ENCODE measurements at places on chromosomes 13 and 19.
A peak's percentile ranks its signal among the peaks of the same experiment; 100 is the strongest.

DNA sequence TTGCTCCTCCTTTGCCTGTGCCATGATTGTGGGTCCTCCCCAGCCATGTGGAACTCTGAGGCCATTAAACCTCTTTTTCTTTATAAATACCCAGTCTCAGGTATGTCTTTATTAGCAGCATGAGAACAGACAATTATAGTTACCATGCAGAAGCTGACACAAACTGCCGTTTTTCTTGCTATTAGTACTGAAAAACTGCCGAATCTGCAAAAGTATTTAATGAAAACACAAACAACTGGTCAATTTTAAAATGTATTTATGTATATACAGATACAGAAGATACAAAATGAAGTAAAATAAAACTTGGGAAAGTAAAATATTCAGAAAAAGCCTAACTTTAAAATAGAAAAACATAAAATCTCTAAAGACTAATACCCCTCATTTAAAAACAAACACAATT lies 206.3 kb downstream of the DIAPH3 start:
- DNase-seq = no peak

GRCh38 chr19:6800991-6801484 lies 28.5 kb downstream of the VAV1 start:
- peak; percentile 69 for DNase-seq

GRCh38 chr19:41699968-41700323 lies 8.5 kb upstream of the CEACAM5 start:
- DNase-seq = no peak

GRCh38 chr13:43730642-43731041 lies 56.1 kb downstream of the ENOX1 start:
- DNase-seq = peak; percentile 70

DNA sequence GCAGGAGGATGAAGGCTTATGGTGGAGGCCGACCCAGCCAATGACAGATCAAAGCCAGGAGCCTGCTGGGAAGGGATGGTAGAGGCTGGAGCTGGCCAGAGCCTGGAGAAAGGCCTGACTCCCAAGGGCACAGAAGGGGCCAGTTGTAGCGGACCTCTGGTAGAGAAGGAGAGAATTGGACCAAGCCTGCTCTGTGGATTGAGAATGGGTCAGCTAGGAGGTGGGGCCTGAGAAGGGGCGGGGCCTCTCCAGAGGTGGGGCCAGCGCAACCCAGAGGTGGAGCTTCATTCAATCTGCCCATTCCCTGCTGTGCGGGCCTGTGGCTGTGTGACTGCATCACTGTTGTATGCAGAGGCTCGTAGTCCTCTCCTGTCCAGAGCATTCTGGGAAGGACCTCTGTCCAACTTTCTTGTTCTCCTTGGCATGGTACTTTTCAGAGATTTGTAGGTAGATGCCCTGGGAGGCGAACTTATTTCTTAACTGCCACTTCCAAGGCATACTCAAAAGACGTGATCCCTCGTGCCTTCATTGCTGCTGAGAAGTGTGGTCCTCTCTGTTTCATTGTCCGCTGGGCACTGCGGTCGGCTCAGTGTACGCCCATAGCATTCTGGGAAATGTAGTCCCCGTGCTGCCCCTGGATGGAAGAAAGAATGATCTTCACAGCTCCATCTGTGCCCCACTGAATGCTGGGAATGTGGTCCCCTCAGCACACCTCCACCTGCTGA lies 6.7 kb downstream of the GRIN2D start:
- DNase-seq = peak; percentile 81

- no peak for DNase-seq
Observed at GRCh38 chr19:4044990-4045465, 21.7 kb downstream of the ZBTB7A start.

DNA sequence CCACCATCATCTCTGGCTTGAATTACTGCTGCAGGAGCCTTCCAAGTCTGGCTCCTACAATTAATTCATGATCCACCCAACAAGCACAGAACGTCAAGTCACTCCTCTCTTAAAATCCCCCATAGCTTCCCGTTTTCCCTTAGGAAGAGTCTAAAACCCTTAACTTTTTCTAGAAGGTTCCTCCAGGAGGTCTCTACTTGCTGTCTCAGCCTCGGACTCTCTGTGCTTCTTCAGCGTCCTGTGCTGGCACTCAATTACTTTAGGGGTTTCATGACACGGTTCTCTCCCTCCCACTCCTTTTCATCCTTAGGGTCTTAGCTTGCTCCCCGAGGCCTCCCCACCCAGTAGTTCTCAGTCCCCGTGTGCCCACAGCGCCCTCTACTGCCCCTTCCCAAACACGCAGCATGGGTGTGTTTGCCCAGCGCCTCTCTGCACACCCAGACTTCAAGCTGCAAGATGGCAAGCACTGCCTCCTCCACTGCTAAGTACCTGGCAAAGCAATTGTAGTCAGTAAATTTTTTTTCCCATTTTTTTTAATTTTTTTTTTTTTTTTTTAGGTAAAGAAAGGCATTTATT lies 25.8 kb upstream of the MAP3K10 start:
- peak; percentile 30 for DNase-seq

GRCh38 chr13:110107568-110108347 lies 199.2 kb downstream of the COL4A1 start:
- no peak for DNase-seq

DNA sequence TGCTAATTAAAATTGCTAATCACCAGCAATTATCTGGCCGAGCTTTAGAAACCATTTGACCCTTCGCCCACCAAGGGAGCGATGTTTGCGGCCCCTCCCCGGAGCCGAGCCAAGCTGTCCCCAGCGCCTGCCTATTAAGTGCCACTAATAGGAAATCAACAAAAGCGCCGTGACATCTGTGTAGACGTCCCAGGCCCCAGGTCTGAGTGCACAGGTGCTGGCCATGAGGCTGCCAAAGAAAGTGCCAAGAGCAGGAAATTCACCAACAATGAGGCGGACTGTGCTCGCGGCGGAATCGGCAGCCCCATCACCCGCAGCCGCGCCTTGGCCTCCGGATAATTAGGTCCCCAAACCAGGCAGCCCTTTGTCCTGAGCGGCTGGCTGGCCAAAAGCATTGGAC lies 44.5 kb upstream of the SPACA7 start:
- DNase-seq = no peak

- no peak for DNase-seq
Observed at GRCh38 chr13:23850134-23850533, 39.1 kb downstream of the MIPEP start.

DNA sequence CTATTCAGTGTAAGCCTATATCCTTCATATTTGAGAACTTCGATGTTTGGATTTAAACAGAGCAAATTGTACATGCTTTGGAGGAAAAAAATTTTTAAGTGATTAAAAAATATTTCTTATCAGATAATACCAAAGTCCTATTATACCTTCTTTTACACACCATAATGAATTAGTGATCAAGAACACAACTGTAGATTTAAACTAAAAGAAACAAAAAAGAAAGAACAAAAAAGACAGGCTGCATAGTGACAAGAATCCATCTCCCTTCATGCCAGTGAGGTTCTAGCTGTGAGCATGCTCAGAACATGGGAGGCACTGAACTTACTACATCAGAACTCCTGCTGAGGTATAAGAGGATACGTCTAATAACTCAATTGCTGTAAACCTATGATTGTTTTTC lies at the start of gene RXFP2:
TSS of gene RXFP2 (plus strand) at position 301 of the 400 bp plus-strand sequence. CDS start at position 388, 87 bp downstream.
- DNase-seq = no peak

DNA sequence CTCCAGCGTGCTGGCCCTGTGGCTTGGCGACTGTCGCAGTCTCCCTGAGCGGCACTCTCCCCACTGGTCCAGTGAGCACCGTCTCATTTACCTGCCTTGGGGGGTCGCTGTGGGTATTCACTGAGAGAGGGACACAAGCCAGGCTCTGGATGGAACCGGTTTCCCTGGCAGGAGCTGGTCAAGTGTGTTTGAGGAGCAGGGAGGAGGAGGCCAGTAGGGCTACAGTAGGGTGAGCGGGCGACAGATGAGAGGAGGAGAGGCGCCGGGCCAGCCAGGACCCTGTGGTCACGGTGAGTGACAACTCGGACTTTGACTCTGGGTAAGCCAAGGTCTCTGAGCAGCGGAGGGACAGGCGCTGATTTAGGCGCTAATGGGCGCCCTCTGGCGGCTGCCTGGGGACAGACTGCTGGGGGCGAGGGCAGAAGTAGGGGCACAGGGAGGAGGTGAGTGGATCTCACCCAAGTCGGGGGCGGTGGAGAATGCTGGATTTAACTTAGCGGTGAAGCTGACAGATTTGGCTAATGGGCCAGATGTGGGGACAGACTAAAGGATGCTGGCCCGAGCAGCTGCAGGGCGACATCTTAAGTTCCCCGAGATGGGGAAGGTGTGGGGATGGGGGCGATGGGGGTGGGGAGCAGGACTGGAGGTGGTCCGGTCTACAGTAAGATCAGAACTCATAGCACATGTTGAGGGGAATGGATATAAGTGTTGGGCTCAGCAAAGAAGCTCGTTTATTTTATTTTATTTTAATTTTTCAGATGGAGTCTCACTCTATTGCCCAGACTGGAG lies 4.7 kb upstream of the PRMT1 start:
- peak; percentile 54 for DNase-seq

DNA sequence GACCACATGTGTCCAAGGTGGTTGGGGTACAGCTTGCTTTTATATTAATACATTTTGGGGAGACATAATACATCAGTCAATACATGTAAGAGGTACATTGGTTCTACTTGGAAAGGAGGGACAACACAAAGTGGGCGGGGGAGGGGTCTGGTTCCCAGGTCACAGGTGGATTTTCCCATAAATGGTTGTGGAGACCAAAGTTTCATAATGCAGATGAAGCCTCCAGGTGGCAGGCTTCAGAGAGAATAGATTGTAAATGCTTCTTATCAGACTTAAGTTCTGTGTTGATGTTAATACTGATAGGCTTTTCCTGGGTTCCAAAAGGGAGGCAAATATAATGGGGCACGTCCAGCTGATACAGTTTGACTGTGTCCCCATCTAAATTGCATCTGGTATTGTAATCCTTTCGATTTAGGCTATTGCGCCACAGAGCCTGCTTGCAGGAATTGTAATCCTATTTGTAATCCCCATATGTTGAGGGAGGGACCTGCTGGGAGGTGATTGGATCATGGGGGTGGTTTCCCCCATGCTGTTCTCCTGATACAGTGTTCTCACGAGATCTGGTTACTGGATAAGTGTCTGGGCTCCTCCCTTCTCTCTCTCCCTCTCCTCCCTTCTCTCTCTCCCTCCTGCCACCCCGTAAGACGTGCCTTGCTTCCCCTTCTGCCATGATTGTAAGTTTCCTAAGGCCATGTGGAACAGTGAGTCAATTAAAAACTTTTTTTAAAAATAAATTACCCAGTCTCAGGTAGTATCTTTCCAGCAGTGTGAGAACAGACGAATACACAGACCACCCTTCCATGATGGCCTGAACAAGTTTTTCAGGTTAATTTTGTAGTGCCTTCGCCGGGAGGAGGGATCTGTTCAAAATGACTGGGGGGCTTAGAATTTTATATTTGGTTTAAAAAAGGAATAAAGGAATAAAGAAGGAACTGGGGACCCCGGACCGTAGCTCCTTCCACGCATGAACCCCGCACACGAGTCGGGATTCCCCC lies 44.9 kb downstream of the ZNF823 start:
- peak; percentile 89 for DNase-seq

DNA sequence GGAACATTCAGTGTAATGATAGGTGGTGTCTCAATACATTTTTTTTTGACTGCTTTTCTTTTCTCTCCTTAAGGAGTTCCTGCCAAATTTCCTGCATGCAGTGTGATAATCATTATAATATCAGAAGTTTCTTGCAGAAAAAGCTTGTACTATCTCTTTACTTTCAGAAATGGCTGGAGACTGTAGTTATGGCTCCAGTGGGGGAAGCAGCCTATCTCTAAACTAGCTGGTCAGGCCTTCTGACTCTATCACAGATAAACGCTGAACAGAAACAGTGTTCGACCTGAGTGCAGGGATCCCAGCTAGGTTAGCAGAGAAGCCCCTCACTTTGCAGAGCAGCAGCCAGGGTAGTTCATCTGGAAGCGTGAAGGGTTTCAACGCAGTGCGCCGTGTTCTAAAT lies 1.9 kb downstream of the CCNE1 start:
- no peak for DNase-seq

GRCh38 chr19:13613447-13613846 lies 107.2 kb upstream of the CACNA1A start:
- no peak for DNase-seq

DNA sequence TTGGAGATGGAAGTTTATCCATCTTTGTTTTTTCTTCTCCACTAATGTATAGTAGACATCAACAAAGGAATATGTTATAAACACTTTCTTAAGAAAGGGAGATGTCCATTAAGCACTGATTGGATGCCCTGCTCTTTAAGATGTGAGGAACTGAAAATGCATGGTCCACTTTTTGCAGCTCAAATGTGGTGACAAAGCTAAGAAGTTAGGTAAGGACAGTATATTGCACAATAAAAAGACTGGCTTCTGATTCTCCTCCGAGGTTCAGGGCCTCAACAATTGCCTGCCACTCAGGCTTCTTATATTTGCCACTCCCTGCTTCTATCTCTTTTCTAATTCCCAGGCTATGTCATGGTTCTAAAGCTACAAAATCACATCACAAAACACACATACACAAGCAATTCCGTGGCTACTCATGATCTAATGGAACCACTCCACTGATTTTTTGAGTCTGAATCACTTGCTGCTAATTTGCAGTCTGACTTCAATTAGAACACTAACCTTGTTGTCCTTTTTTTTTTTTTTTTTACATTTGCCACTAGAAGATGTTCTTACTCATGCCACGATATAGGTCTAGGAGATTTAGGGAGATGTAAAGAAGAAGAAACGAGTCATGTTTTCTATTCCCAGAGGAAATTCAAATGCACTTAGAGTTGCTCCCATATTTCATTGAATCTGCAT lies 29.6 kb upstream of the TNFSF11 start:
- peak; percentile 54 for DNase-seq

DNA sequence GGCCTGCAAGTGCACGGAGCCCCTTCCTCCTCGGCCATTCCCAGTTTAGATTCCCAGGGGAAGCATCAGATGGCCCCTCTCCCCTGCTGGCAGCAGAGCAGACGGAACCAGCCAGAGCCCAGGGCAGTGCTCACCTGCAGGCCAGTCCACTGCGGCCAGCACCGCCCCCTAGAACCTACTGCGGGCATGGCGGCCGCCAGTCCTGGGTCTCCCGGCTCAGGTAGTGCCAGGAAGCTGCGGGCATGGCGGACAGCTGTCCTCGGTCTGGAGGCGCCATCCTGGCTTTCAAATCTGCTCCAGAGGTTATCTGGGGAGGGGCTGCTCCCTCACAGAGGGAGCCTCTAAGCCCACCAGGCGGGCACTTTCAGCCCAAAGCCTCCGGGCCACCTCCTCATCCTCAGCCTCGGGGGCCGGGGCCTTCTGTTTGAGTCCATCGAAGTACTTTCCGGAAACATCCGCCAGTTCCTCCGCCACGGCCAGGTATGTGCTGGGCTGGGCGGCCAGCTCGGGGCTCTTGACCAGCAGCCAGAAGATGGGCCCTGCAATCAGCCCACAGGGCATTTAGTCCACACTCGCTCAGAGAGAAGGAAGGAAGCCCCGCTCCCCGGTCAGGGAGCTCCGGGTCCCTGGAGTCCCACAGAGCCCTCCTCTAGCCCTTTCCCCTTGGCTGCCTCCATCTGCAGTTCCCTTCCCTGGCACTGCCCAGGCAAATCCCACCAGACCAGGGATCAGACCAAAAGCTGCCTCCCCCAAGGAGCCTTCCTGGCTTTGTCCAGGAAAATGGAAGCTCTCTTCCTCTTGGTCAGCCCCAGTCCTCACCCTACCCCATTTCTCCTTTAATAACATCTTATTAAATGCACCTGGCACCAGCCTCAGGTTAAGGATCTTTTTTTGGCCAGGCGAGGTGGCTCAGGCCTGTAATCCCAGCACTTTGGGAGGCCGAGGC lies 7.0 kb upstream of the GP6 start:
- DNase-seq = no peak

All from fibroblast of skin of right biceps (primary cell).